ENCODE measurements at places on chromosomes 5 and 9. TPM values are rescaled to one million over a fixed set of nuclear protein-coding genes. Genes with fewer than 3 reads are reported as not detected.

The SGCD gene
- total RNA-seq = 11.7 TPM

The GABRA6 gene
- not detected for total RNA-seq

The TLN1 gene
- 513 TPM for total RNA-seq

The SPINK13 gene
- total RNA-seq = not detected

The BTNL9 gene
- not detected for total RNA-seq

Measured in fibroblast of the aortic adventitia (primary cell).